ENCODE measurements at places on chromosomes 7 and 10.

DNA sequence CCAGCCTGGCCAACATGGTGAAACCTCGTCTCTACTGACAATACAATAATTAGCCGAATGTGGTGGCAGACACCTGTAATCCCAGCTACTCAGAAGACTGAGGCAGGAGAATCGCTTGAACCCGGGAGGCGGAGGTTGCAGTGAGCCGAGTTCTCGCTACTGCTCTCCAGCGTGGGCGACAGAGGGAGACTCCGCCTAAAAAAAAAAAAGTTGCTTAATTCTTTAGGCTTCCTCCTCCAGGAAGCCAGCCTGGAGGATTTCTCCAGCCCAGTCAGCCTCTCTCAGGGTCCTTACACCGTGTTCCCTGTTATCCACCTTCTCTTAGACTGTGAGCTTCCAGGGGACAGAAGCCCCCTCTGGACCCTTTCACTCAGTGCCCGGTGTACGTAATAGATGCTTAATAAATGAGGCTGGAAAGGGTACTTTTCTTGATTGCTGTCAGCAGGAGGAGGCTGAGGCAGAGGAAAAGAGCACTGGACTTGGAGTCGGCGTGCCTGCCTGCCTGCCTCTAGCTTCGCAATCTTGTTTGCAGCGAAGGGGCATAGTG is 16.4 kb upstream of the NODAL start:
- DNase-seq = no peak

DNA sequence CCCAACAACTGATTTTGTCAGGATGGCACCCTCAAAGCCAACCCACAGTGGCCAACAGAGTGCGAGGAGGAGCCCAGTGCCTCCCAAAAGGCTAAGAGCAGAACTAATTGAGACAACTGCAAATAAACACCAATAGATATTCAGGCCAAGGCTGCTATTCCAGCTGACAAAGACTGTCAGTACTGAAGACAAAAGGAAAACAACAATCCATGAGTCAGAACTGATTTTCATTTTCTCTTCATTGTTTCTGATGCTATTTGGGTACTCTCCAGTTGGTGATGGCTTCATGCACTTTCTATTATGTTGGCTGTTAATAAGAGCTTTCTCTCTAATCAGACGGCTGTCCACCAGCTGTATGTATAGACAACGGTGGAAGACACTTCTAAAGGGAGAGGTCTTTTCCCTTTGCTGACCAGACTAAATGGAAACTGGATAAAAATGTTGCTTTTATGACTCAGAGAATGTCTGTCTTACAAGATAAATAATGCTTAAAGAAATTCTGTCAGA is 515.9 kb downstream of the PARD3 start:
- DNase-seq = no peak

DNA sequence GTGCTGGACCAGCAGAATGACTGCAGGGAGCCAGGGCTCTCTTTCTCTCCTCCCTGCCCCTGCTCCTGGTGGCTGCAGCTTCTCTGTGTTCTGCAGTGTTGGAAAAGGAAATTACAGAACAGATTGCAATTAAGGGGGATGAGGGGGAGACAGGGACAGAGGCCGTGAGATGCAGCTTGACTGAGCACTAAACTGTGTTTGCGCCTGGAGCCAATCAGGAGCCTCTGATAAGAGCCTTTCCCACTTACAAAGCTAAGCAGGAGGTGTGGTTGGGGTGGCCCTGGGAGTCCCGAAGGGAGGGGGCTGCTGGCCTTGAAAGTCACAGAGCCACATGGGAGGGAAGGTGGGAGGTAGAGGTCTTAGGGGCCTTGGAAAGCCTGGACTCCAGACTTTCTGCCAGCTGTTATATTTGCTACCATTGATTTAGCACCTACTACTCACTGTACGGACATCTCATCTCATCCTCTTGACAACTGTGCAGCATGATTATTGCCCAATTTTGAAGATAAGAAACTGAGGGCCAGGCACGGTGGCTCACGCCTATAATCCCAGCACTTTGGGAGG is 26.7 kb downstream of the TRIM8 start:
- no peak for DNase-seq

- DNase-seq = peak; percentile 88
Observed at GRCh38 chr7:47373871-47374451, 207.9 kb downstream of the TNS3 start.

DNA sequence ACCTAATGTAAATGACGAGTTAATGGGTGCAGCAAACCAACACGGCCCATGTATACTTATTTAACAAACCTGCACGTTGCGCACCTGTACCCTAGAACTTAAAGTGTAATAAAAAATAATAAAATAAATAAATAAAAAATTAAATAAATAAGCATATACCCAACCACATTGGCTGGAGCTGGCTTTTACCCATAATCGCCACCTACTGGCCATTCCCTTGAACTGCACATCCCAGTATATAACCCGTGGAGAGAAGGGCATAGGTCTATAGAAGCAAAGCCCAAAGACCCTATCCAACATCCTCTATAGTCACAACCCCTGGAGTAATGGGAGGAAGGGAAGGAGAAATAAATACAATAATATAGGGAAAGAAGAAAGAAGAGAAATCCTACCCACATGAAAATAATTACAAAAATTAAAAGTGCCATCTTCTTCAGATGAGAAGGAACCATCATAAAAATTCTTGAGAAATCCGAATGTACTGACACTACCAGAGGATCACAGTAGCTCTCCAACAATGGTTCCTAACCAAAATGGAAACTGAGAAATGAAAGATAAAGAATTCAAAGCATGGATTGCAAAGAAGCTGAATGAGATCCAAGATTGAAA is 65.6 kb downstream of the TWIST1 start:
- peak; percentile 10 for DNase-seq

- no peak for DNase-seq
Observed at GRCh38 chr7:132100981-132101380, 475.3 kb downstream of the PLXNA4 start.

GRCh38 chr10:113473851-113474250 is 79.0 kb upstream of the HABP2 start:
- no peak for DNase-seq

GRCh38 chr10:3222626-3223025 is 50.0 kb upstream of the PITRM1 start:
- no peak for DNase-seq

DNA sequence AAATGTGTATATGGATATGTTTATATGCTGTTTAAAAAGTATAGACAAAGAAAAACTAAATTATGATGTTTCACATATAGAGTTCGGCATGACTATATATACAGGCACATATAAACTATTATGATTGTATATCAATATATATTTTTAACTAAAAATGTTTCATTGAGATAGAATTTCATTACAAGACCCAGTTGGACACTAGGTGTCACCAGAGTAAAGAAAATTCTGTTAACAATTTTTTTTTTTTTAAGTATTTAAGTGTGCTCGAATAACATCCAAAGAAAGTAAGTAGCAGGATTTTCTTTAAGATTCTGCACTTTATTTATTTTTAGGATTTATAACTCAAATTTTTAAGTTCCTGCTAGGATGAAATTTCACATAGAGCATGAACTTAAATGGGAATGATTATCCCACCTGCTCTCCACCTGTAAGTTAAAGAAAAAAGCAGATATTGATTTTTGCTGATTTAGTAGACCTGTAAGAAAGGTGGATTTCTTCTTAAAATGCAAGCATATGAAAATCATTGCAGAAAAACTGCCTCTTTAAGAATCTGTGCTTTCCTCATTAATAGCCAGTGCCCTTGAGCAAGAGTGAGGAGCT is 961.5 kb downstream of the PCDH15 start:
- DNase-seq = peak; percentile 2

- DNase-seq = no peak
Observed at GRCh38 chr10:22159180-22159579, 58.6 kb downstream of the EBLN1 start.

- DNase-seq = no peak
Observed at GRCh38 chr7:36708767-36709166, 15.5 kb downstream of the AOAH start.

GRCh38 chr7:140562926-140563481 is 77.6 kb downstream of the DENND2A start:
- DNase-seq = peak; percentile 14

DNA sequence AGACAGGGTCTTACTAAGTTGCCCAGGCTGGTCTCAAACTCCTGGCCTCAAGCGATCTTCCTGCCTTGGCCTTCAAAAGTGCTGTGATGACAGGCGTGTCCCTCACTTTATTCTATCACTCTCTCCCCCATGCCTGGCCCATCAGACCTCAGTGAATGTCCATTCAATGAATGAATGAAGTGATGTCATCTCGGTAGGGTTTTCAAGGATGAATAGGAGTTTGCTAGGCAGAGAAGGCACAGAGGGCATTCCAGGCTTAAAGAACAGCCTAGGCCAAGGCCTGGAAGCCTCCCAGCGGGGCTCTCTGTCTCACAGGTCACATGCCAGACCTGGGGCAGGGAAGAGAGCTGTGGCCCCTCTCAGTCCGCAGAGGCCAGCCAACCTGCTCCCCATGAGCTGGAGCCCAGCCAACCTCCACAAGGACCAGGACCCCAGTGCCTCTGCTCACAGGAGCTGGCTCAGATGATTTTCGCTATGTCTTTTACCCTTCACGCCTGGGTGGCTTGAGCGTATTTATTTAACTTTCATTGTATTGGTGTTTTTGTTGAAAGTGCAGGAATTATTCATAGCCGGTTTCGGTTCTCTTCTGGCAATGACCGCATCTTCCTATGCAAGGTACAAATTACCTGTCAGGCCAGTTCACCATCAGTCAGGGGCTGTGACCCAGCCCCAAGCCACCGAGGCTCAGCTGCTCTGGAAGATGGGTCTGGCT is 11.8 kb upstream of the TNRC18 start:
- no peak for DNase-seq

DNA sequence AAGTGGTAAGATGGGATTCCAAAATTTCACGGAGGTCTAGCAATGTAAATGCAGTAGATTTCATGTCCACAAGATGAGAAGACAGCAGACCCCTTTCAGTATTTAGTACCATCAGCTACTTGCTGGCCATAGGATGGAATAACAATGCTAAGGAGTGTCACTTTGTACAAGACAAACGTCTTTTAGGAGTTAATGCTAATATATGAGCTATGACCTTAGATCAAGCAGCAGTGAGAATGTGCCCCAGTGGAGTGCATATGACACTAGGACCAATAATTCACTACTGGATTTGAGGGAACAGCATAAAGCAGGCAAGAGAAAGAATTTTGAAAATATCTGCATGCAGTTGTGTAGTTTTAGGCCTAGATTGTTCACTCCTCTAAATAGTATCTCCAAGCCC is 182.8 kb upstream of the ZNF804B start:
- DNase-seq = no peak

- DNase-seq = no peak
Observed at GRCh38 chr10:6423004-6423403, 157.1 kb downstream of the PRKCQ start.

DNA sequence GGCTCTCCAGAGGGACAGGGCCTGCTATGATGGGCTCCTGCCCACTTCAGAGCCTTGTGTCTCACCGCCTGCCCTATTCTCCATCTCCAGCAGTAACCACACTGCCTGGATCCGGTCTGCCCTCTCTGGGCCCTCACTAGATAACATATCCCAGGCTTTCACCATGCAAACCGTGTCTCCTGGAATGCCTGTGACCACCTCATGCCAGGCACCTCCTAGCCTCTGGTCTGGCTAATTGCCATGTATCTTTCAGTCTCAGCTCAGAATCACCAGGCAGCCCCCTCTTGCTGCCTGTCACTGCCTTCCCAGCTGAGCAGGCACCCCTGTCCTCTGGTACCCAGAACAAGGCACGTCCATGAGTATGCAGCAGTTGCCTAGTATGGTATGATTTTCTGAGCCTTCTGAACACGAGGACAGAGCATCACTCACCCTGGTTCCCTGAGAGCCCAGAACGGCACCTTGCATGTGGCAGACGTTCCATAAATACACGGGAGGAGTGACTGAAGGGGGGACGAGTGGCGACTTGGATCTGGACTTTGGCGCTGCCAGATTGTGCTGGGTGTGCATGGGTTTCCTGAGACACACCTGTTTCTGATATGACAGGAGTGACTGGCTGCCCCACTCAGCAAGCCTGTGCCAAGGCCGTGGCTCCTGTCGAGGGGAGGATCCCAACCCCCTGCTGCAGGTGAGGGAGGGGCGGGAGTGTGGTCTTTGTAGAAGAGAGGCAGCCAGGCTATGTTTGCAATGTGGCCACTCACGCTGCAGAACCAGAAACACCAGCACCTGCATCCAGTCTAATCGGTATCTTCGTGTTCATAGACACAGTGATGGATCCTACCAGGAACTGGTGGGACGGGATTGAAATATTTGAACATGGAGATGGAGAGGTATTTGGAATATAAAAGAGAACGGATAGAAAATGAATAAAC is 95.2 kb downstream of the VOPP1 start:
- DNase-seq = no peak

GRCh38 chr10:127873901-127874470 is 18.8 kb downstream of the CLRN3 start:
- no peak for DNase-seq

DNA sequence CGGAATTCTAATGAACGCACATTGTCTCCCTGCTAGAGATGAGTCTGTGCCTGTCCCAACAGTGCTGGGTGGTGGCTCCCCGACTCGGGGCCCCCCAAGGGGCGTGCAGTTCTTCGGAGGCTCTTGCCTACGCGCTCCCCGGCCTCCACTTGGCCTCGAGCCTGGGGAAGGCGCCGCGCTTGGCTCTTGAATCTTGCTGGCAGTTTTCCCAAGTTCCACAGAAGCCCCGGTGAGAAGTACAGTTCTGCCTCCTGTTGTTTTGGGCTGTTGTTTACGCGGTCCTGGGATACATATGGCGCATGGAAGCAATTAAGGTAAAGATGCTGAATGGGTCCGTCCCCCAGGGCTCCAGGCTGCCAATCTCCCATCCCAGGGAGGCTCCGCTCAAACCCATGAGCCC is 32.6 kb upstream of the UNCX start:
- no peak for DNase-seq

- DNase-seq = no peak
Observed at GRCh38 chr10:68848806-68849205, 21.5 kb downstream of the STOX1 start.

- no peak for DNase-seq
Observed at GRCh38 chr7:28768577-28769147, 189.5 kb downstream of the TRIL start.

DNA sequence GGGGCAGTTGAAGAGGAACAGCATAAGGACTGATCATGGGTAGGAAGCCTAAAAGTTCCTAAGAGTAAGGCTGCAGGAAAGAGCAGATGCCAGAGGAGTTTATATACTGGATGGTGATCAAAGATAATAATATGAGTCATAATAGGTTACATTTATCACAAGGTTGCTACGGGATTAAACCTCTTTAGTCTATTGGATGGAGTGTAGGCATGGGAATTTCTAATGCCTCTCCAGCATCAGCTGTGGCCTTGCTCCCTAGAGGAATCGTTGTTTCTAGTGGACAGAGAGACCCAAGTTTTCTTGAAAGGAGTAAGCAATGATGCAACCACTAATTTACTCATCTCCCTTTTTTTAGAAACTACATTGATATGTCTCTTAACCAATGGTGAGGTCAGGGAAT is 213.4 kb downstream of the GPR37 start:
- DNase-seq = no peak

DNA sequence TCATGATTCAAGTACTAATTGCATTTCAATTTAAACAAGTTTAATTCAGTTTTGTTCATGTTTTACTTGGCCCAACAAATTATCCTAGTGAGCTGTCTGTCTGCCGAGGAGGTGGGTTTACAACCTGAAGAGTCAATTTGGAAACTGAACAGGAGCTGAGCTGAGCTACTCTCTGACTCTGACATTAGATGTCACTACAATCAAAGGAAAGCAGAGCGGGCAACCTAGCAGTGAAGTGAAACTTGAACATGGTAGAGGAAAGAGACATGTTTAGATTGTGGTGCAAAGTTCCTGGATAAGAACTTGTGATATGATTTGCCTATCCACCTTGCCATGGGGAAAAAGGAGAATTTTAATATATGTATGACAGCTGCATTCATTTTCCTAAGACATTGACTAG is 9.6 kb upstream of the AGR3 start:
- DNase-seq = peak; percentile 73
